ENCODE measurements at places on chromosomes 7 and 10.

GRCh38 chr10:58590152-58590840 is 77.6 kb downstream of the BICC1 start:
- no peak for DNase-seq

GRCh38 chr10:121999301-121999700 is 10.3 kb downstream of the TACC2 start:
- DNase-seq: no peak

- peak; percentile 51 for DNase-seq
These were observed 2.2 kb downstream of the NPM3 start for GRCh38 chr10:101780818-101781654.

- DNase-seq: no peak
These were observed 36.2 kb downstream of the PITRM1 start for GRCh38 chr10:3136336-3136735.

DNA sequence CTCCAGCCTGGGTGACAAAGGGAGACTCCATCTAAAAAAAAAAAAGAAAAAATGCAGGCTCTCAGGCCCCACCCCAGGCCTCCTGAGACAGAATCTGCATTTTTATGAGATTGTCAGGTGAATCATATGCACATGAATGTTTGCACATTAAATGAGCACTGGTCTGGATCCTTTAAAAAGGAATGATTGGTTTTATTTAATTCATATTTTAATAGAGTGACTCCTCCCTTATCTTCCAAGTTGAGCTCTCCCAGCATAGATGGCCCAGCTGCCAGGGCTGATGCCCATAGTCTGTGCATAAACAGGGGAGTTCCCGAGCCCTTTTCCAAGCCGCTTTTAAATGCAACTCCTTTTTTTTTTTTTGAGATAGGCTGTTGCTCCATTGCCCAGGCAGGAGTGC is 28.5 kb downstream of the CUX1 start:
- no peak for DNase-seq

DNA sequence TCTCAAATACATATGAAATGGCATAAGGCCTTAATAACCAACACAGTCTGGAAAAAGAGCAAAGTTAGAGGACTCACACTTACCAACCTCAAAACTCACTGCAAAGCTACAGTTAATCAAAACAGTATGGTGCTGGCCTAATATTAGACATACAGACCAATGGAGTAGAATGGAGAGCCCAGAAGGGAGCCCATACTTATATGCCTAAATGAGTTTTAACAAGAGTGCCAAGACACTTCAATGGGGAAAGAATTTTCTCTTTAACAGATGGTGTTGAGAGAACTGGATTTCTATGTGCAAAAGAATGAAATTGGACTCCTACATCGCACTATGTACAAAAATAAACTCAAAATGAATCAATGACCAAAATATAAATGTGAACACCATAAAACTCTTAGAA is 522.6 kb downstream of the AUTS2 start:
- no peak for DNase-seq

DNA sequence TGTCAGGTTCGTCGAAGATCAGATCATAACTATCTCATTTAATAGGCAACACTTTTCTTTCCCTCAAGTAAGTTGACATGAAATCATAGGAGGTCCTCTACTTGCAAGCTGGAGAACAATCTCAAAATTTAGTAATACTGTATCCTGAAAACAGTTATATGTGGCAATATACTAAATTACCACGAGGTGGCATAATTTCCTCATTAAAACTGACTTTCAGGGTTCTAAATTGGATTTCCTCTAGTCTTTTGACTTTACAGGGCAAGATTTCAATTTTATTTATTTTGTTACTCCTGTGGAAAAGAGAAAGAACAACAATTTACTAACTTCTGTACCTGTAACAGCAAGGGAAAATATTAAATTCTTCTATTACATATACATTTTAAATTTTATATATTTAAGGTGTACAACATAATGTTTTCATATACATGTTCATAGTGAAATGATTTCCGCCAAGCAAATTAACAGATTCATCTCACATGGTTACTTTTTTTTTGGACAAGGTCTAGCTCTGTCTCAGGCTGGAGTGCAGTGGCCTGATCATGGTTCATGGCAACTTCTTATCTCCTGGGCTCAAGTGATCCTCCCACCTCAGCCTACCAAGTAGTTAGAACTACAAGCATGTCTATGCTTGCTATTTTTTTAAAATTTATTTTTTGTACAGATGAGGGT is 53.4 kb upstream of the CYP2C18 start:
- DNase-seq: peak; percentile 11

- DNase-seq: no peak
These were observed 985.6 kb upstream of the GHITM start for GRCh38 chr10:83153714-83154113.

DNA sequence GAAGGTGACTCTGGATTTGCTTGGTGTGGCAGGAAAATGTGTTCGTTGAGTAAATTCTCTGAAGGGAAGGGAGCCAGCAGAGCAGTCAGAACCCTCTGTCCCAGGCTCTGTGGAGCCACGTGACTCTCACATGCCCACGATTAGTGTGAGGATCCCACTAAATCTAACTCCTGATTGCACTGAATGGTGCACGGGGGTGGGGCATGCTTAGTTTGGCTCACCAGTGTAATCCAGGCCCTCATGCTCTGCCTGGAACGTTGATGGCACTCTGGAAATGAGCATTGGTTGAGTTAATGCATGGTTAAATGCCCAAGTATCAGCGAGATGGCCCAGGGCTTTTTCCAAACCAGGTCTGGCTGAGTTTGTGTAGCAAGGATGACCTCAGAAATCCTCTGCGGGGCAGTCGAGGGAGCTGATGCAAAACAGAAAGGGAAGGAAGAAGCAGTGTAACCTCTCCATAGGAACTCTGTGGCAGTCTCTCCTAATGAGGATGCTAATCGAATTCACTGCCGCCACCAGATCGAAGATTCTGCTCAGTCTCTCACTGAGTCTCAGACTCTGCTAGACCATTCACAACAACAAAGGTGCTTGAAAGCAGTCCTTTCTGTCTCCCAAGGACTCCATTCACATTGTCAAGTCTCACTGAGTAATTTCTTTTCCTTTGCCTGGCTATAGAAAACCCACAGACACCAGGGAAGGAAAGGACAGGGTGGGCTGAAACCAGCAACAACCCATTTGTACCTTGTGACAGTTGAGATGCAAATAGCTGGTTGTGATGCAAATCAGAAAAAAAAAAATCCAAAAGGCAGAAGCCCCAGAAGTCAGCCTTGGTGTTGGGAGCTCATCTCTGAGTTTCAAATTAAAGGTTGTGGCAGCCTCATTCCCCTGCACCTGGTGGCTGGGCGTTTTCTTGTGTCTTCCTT is 98.1 kb downstream of the C10orf105 start:
- peak; percentile 67 for DNase-seq
